ENCODE measurements at places on chromosomes 1 and 21. TPM values are rescaled to one million over a fixed set of nuclear protein-coding genes. Genes with fewer than 3 reads are reported as not detected.

GRCh38 chr1:167555971-167556714 is 2.6 kb upstream of the CREG1 start:
- peak; percentile 81 for DNase-seq

Gene GPR89B
- 11.0 TPM for polyA plus RNA-seq

DNA sequence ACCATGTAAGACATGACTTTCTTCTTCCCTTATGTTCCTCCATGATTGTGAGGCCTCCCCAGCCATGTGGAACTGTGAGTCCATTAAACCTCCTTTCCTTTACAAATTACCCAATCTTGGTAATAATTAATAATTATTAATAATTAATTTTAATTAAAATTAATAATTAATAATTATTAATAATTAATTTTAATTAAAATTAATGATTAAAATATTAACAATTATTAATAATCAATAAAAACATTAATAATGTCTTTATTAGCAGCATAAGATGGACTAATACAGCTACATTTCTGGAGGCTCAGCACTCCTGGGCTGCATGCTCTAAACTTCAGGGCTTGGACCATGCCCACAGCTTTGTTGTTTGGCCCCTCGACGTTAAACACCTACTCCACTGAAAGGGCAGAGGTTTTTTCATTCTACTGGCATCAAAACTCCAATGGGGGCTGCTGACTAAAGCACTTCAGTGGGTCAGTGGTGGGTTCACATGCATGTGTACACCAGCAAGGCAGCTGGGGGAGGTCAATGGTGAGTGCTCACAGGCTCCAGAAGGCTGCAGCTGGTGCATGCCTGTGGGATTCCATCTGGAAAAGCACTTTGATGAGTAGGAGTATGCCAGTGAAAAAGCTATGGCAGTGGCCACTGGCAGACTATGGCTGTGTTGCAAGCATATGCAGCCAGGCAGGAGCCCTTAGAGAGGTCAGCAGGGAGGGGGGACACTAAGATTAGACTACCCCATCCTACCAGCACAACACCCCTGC is 561.3 kb downstream of the NCAM2 start:
- DNase-seq: no peak

Gene FNDC10
- polyA plus RNA-seq: 2.5 TPM

DNA sequence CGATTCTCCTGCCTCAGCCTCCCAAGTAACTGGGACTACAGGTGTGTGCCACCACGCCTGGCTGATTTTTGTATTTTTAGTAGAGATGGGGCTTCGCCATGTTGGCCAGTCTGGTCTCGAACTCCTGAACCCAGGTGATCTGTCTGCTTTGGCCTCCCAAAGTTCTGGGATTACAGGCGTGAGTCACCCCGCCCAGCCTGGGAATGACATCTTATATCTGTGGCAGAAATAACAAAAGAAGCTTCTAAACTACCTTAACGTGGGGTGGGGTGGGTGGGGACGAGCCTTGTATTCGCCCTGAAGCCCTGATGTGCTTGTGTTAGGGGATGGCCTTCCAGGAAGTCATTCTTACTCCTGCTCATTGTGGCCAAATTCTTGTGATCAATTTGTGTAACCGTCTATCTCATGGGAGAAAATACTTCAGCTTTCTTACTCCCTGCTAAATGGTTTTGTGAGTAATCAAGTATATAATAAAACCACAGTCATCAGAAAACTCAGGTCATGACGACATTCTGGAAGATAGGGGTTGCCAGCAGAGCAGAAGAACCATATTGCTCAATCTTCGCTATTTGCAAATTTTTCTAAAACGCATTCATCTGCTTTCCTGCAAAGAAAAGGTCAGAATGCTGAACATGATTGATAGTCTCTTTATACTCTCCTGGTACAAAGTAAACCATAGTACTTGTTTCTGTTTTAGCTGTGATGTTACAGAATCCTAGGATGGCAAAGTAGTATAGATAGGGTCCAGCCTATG is 63.2 kb downstream of the DIRAS3 start:
- DNase-seq: no peak

DNA sequence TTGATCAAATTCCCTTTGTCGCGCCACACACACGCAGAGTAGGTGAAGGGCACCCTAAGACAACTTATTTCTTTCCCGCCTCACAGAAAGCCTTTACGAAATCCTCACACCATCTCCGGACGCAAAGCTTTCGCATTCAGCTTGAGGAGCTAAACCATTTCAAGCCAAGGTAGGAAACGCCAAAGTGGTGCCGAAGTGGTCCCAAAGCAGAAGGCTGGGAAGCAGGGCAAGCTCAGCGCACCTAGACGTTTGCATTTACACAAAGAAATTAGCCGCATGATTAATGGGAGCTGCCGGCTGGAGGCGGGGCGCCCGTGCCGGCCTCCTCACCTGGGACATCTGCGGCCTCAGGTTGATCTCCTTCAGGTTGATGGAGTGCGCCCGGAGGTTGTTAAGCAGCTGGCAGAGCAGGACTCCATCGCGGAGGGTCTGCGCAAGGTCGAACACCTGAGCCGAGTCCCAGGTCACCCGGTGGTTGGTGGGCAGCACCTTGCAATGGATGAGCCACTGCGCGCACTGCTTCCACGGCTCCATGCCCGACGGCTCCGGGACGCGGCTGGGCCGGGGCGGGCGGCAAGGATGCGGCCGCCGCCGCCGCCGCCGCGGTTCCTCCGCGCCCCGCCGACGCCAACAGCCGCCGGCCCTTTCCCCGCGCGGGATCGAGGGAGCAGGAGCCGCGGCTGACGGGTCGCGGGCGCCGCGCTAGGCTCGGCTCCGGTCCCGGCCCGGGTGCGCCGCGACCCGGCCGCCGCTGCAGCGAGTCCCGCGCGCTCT is 457 bp downstream of the VAV3 start:
- DNase-seq: peak; percentile 43

GRCh38 chr1:3992103-3992556 is 92.1 kb upstream of the C1orf174 start:
- DNase-seq: no peak

Gene RGS7
- polyA plus RNA-seq: 0.08 TPM

- DNase-seq: no peak
These were observed 46.2 kb upstream of the PAPPA2 start for GRCh38 chr1:176416777-176417176.

Gene KLF17
- polyA plus RNA-seq: 0.14 TPM

DNA sequence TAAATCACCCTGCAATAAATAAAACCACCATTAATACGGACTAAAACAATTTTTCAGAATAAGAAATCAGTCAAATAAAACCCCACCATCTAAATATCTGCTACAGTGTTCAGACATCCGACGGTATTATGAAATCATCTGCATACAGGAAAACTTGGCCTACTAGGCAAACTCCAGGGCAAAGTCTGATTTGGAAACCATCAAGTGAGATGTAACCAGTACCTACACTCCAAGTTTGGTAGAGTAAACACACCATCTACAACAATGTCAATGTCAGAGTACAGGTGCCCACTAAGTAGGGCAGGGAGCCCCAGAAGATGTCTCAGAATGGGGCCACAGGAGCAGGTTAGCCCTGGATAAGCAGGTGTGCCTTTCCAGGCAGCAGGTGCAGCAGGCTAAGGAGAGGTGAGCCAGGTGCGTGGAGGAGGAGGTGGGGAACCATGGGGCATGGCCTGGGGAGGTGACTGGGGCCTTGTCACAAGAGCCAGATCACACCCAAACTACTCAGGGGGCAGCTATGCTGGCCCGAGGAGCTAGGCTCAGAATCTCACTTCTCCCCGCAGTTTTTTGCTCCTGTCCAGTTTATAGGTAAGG is 59.6 kb downstream of the CAPZB start:
- DNase-seq: no peak

DNA sequence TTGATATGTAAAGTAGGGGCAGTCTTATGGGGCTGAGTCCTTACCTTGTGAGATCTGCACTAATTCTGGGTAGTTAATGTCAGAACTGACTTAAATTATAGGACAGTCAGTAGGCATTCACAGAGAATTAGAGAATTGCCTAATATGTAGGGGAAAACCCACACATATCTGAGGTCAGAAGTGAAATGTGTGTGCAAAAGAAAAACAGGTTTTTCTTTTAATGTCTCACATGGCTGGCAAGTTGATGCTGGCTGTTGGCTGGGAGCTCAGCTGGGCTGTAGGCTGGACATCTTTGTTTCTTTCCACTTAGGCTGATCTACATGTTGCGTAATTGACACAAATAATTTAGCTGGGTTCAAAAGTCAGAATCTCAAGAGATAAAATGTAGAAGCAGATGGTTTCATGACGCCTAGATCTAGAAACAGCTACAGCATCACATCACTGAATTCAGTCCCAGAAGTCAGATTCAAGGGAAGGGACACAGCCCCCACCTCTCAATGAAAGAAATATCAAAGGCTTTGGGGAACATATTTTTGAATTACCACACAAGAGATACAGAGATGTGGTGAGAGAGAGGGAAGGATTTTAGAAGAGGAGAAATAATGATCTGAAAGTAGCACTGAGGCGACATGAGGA is 98.9 kb downstream of the TNFSF18 start:
- peak; percentile 95 for DNase-seq

Gene SLC35D1
- 1.5 TPM for polyA plus RNA-seq

GRCh38 chr1:206068314-206068713 is 15.3 kb downstream of the RHEX start:
- DNase-seq: no peak

- peak; percentile 76 for DNase-seq
These were observed 27.3 kb downstream of the STPG1 start for GRCh38 chr1:24386241-24386640.

DNA sequence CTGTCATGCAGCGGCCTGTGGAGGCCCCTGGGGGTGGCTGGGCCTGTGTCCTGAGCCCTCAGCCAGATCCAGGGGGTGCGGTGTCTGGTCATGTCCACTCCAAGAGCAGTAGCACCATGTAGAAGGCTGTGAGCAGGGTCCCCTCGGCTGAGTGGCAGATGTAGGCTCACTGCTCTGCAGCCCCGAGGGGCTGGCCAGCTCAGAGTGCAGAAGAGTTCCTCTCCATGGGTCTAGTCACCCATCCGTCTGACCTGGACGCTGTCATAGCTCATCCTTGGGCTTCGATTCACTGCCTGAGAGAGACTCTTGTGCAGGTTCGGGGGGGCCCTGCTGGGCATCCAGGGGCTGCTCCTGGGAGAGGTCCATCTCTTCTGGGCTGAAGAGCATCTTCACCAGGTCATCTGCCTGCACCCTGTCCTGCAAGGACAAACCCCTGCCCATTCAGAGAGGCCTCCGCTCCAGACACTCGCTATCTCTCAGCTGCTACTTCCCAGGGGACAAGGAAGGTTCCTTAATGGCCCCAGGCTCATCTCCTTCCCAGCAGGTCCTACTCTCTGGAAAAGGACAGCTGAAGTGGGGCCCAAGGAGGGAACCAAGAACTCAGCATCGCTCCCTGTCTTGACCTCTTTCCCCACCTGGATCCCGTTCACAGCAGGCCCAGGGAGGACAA is 6.5 kb upstream of the CLDN19 start:
- DNase-seq: no peak

All from lung (tissue), 17 donors.